Astrocyte (in vitro differentiated cells and primary cell): ENCODE measurements at places on chromosomes 4 and X. TPM values are rescaled to one million over a fixed set of nuclear protein-coding genes. Genes with fewer than 3 reads are reported as not detected.
A peak's percentile ranks its signal among the peaks of the same experiment; 100 is the strongest.

SPARCL1 gene
- total RNA-seq, result 0.25 and 0.34 TPM in 2 replicates

GABRE gene
- 1.3 and 1.8 TPM in 2 replicates for total RNA-seq

NUDT6 gene
- total RNA-seq, result 4.0 TPM in 2 replicates

ASB11 gene
- total RNA-seq, result not detected in 2 replicates

ITIH6 gene
- total RNA-seq, result not detected in 2 replicates

PCSK1N gene
- 62.0 and 65.0 TPM in 2 replicates for total RNA-seq

WDR17 gene
- 1.8 and 2.0 TPM in 2 replicates for total RNA-seq

ENPP6 gene
- total RNA-seq, result 0.50 TPM in 1 of 2 replicates, not detected in the other

DNA sequence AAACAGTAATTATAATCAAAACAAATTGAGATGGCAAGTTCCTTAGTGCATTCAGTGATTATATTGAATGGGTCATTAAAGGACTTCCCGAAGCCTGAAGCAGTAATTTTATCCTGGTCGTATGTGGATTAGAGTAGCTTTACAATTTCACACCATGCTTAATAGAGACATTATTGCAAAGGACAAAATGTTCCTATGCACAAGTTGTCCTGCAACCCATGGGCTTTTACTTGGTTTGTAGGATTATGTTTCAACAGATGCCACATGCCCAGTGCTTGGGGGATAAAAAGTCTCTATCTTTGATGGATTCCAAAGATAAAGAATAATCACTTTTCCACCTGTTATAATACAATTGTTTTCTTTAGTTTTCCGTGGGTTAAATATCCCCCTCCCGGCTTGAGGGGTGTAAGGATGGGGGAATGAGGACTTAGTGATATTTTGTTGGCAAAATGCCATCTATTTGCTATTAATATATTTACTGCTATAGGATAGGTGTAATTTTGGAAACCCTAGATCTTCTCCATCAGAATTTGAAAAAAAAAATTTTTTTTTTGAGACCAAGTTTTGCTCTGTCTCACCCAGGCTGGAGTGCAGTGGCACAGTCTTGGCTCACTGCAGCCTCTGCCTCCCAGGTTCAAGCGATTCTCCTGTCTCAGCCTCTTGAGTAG lies 156.5 kb upstream of the ETNPPL start:
- DNase-seq, result no peak
- H3K4me1 ChIP-seq, result no peaks in the 10 kb centered on the region
- H3K36me3 ChIP-seq, result no peaks in the 10 kb centered on the region
- no peaks in the 10 kb centered on the region for H3K27me3 ChIP-seq

- DNase-seq, result peak; percentile 78
- peak overlapping the region; percentile 12 for H3K4me3 ChIP-seq
- peaks cover 21% of the 10 kb centered on the region for H3K4me1 ChIP-seq
- H3K27ac ChIP-seq, result peak overlapping the region; percentile 59
These were observed 159.6 kb downstream of the PTTG2 start for GRCh38 chr4:38119668-38120385.

DNA sequence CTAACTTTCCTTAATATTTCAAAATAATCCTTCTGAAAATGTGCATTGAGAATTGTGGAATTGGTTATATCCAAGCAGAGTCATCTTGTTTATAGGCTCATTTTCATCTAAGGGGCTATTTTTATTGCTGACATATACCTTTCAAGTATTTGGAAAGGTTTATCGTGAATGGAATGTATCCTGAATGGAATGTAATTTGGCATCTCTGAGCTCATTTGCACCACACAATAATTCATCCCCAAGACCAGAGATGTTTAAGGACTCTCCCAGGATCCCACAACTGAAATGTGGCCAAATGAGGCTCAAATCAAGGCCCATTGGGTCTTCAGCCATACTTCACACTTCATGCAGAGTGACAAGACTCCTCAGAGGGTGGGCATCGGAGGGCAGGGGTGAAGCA lies 7.5 kb upstream of the SETD7 start:
- no peaks in the 10 kb centered on the region for H3K36me3 ChIP-seq
- peak; percentile 77 for DNase-seq
- H3K27me3 ChIP-seq, result peaks cover 11% of the 10 kb centered on the region
- no peak overlapping the region for H3K4me3 ChIP-seq
- H3K4me1 ChIP-seq, result no peaks in the 10 kb centered on the region
- no peak overlapping the region for H3K27ac ChIP-seq

- no peaks in the 10 kb centered on the region for H3K27me3 ChIP-seq
- no peaks in the 10 kb centered on the region for H3K4me1 ChIP-seq
- H3K4me3 ChIP-seq, result peak overlapping the region; percentile 67
- H3K36me3 ChIP-seq, result no peaks in the 10 kb centered on the region
- DNase-seq, result no peak
These were observed 672 bp downstream of the TCEAL3 start for GRCh38 chrX:103608306-103608963.

GRCh38 chr4:2102045-2102883 lies 43.1 kb downstream of the NAT8L start:
- DNase-seq, result no peak
- no peak overlapping the region for H3K4me3 ChIP-seq
- H3K27ac ChIP-seq, result no peak overlapping the region
- peaks cover 13% of the 10 kb centered on the region for H3K4me1 ChIP-seq

DNA sequence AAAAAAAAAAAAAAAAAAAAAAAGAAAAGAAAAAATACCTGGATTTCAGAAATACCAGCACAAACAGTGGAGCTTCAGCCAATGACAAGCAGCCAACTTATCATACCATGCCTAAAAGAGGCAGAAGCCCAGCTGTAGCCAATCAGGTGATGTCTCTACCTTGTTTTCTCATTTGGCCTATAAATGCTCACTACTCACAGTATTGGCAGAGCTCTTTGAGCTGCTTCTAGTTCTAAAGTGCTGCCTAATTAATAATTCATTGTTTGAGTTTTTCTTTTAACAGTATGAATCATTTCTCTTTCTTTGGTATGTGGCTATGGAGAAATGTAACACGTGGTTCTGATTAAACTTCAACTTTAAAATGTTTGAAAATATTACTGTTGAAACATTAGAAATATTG lies 188.8 kb upstream of the TECRL start:
- no peak overlapping the region for H3K27ac ChIP-seq
- no peaks in the 10 kb centered on the region for H3K36me3 ChIP-seq
- no peak overlapping the region for H3K4me3 ChIP-seq
- no peaks in the 10 kb centered on the region for H3K27me3 ChIP-seq
- no peaks in the 10 kb centered on the region for H3K4me1 ChIP-seq

DNA sequence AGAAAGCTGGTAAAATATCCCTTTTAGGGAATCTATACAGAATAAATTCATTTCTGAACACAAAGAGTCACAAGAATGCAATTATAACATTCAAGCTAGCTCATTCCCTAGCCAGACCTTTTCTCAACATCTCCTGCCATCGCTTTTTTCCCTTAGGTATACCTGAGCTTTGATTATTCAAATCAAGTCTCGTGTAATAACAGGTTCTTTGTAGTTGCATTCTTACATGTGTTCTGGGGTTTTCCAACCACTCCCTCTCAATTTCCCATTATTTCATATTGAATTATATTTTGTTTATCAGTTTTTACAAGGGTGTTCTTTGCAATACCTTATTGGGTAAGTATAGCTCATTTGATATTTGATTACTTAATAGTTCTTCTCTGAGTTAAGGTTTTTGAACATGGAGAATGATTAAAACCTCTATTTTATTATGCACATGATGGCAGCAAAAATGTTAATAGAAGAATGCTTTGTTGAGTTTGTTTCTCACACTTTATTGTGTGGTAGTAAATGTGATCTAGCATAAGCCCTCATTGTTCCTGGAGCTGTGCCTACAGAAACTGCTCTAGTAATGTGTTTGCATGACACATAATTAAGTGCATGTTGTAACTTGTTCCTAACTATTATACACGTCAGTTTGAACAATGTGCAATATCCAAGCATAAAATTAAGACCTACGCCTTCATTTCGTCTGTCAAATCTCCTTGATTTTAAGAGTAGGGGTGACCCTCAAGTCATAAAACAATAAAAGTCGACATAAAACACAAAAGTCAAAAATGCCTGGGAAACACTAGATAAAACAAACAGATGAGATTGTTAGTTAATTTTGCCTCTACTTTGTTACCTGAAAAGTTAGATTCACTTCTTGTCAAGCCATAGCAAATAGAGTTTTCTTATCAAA lies 124.0 kb upstream of the POF1B start:
- no peaks in the 10 kb centered on the region for H3K36me3 ChIP-seq
- DNase-seq, result no peak
- H3K4me1 ChIP-seq, result no peaks in the 10 kb centered on the region
- H3K27ac ChIP-seq, result no peak overlapping the region
- H3K4me3 ChIP-seq, result no peak overlapping the region

GRCh38 chr4:75158451-75158850 lies 225.5 kb downstream of the PARM1 start:
- H3K4me3 ChIP-seq, result no peak overlapping the region
- H3K27ac ChIP-seq, result no peak overlapping the region
- H3K4me1 ChIP-seq, result no peaks in the 10 kb centered on the region
- no peaks in the 10 kb centered on the region for H3K27me3 ChIP-seq
- DNase-seq, result no peak

DNA sequence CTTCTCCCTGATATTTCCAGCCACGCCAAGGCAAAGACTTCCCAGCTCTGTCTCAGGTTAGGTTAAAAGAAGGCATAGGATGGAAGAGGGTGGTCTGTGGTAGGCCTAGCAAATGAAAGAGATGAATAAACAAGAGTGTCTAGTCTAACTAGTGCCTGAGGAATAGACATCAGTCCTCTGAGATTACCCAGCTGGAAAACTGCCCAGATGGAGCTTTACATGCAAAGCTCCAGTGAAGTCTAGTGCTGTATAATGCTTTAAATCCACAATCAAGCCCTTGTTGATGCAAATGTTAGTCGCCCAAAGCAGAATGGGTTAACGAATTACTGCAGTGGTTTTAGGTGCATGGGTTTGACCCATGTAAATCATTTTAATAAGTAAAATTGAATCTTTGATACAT lies 24.8 kb upstream of the GUCY1B1 start:
- H3K4me3 ChIP-seq, result no peak overlapping the region
- H3K27ac ChIP-seq, result no peak overlapping the region
- H3K27me3 ChIP-seq, result no peaks in the 10 kb centered on the region

- no peaks in the 10 kb centered on the region for H3K27me3 ChIP-seq
- no peak overlapping the region for H3K4me3 ChIP-seq
These were observed 59.3 kb downstream of the TKTL2 start for GRCh38 chr4:163414275-163414674.

DNA sequence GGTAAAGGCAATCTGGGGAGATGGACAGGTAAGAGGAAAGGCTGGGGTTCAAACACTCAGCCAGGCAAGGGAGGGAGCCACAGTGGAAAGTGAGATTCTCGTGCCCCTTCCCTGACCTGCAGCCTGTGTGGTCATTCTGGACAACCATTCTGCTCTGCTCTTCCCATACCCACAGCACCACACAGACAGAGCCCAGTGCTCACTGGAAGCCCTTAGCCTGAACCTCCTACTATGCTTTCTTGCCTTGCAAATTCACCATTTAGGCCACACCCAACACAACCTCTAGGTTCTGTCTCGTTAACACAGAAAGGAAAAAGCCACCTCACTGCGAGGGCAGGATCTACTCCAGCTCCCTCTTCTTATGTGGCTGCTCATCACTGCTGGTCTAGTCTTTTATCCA lies 92.7 kb downstream of the SHISA3 start:
- H3K36me3 ChIP-seq, result no peaks in the 10 kb centered on the region
- no peak overlapping the region for H3K27ac ChIP-seq

GRCh38 chrX:6568031-6568430 lies 33.1 kb upstream of the VCX3A start:
- H3K4me3 ChIP-seq, result no peak overlapping the region
- DNase-seq, result no peak
- H3K27me3 ChIP-seq, result no peaks in the 10 kb centered on the region
- no peak overlapping the region for H3K27ac ChIP-seq
- no peaks in the 10 kb centered on the region for H3K4me1 ChIP-seq

DNA sequence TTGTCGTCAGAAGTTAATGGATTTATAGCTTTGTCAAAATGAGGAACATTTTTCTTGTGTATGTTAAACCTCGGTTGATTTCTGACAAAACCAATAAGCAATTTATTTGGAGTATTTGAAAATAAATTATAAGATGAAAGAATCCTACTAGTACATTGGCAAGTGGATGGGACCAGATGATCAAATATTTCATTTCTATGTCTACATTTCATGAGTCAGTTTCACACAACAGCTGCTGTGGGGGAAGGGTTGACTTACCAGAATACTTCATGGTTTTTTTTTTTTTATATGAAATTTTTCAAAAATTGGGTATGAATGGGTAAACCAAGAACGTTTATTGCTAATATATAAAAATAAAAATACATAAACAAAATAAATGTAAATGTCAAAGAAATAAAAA lies 39.4 kb downstream of the RAPGEF2 start:
- no peak overlapping the region for H3K27ac ChIP-seq
- H3K36me3 ChIP-seq, result no peaks in the 10 kb centered on the region
- DNase-seq, result peak; percentile 41

DNA sequence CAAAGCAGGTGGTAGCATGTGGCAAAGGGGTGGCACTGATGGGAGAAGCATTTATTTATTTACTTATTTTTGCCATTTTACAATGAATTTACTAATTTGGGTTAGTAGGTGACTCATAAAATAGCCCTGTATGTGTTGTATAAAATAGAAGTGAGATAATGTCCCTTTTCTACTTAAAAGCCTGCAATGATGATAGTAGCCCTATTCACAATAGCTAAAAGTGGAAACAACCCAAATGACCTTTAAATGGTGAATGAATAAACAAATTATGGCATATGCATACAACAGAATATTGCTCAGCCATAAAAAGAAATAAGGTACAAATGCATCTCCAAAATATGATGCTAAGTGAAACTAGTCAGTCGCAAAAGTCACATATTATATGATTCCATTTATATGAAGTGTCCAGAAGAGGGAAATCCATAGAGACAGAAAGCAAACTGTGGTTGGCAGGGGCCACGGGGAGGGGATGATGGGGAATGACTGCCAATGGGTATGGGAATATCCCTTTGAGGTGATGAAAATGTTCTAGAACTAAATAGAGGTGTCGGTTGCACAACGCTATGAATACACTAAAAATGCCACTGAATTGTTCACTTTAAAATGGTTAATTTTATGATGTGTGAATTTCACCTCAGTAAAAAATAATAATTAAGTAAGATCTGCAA lies 35.8 kb upstream of the FAM9C start:
- H3K27me3 ChIP-seq, result no peaks in the 10 kb centered on the region
- DNase-seq, result no peak
- no peaks in the 10 kb centered on the region for H3K36me3 ChIP-seq

DNA sequence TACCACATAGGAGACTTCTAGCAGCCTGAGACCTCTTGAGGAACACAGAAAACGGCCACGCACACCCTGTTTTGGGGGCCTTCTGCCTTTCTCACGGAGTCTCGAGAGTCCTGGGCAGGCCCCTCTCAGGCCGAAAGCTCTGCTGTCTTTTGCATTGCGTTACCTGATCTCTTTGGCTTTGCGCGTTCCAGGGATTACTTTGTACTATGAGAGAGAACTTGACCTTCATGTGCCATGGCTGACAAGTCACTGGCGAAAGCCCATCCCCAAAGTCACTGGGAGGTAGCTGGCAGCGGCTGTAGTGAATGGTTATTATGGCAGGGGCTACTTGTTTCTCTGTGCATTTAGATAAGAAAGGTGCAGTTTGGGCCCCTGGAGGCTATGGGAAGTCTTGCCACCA lies 8.0 kb upstream of the NAT8L start:
- H3K4me1 ChIP-seq, result no peaks in the 10 kb centered on the region
- no peak for DNase-seq
- H3K27me3 ChIP-seq, result peaks cover 18% of the 10 kb centered on the region
- no peak overlapping the region for H3K27ac ChIP-seq
- H3K4me3 ChIP-seq, result no peak overlapping the region
